T-helper 2 cell (primary cell): ENCODE measurements at places on chromosomes 7 and 10.
A peak's percentile ranks its signal among the peaks of the same experiment; 100 is the strongest.

GRCh38 chr10:128950159-128950915, 516.7 kb upstream of the MGMT start:
- no peak for DNase-seq

GRCh38 chr7:158395349-158395748, 192.3 kb downstream of the PTPRN2 start:
- no peak for DNase-seq

GRCh38 chr7:79091661-79092060, 361.8 kb downstream of the MAGI2 start:
- DNase-seq, result no peak

GRCh38 chr10:44980309-44981171, 1.9 kb upstream of the DEPP1 start:
- no peak for DNase-seq

GRCh38 chr7:100914879-100915447, 19.3 kb upstream of the ACHE start:
- DNase-seq, result no peak

GRCh38 chr7:123400196-123400595, 134.2 kb downstream of the IQUB start:
- no peak for DNase-seq

DNA sequence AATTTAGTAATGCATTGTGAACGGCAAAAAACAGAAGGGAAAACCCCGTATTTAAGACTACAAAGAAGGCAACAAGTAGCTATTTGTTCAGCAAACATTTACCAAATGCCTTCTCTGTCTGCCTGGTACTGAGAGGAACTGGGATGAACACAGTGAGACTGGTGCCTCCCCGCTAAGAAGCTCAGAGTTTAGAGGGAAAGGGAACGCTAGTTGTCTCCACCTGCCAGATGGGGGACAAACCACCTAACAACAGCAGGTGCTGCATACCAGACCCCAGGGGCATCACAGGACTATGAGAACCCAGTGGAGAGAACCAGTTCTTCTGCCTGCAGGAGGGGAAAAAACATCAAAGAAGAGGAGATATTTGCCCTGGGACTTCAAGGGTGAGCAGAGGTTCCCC, 147.1 kb downstream of the SLC25A13 start:
- no peak for DNase-seq

DNA sequence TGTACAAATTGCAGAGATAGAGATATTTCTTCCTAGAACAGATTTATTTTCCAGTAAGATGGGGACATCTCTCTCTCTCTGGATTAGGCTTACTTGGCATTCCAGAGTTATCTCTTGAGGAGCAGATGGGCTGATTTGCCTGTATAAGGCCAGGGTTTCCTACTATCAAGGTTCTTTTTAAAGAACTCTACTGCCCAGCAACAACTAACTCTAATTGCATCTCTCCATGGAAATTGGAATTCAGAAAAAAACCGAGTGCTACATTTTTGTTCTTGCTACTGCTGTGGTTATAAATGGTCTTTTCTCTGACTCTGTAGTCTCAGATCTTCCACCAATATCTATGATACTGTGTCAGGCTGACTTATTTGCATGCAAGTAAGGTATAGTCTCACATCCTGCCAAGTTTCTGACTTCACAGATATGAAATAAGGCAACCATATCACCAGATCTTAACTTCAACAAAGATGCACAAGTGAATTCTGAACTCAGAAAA, 161.1 kb downstream of the CRPPA start:
- DNase-seq, result no peak

DNA sequence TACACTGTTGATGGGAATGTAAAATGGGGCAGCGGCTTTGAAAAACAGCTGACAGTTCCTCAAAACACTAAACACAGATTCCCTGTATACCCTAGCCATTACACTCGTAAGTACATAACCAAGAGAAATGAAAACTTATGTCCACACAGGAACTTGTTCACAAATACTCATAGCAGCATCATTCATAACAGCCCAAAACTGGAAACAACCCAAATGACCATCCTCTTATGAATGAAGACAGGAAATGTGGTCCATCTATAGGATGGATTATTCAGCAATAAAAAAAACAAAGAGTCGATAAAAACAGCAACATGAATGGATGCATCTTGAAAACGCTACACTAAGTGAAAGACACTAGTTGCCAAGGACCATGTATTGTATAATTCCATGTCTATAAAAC, 23.7 kb downstream of the NMT2 start:
- no peak for DNase-seq

GRCh38 chr10:33115738-33116719, 158.0 kb upstream of the ITGB1 start:
- no peak for DNase-seq

GRCh38 chr10:42850931-42851330, 68.3 kb downstream of the BMS1 start:
- no peak for DNase-seq

DNA sequence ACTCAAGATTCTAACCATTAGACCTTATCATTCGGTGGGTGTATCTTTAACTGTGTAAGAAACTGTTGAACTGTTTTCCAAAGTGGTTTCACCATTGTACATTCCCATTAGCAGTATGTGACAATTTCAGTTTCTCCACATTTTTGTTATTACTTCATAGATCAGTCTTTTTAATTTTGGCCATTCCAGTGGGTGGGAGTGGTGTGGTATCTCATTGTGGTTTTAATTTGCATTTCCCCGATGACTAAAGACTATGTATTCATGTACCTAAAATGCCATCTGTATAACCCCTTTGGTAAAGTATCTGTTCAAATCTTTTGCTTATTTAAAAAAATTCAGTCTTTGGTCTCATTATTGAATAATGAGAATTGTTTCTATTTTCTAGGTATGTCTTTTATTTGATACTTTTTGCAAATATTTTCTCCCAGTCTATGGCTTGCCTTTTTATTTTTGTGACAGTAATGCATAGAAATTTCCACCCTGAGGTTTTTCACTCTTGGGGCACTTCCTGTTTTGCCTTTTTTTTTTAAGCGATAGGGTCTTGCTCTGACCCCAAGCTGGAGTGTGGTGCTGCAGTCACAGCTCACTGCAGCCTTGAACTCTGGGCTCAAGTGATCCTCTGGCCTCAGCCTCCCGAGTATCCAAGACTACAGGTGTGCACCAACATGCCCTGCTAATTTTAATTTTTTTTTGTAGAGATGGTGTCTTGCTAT, 141.1 kb upstream of the ITGB1 start:
- no peak for DNase-seq

GRCh38 chr7:130902755-130903357, 168.8 kb upstream of the KLF14 start:
- no peak for DNase-seq

- DNase-seq, result no peak
Observed at GRCh38 chr7:30647589-30648364, 34.5 kb downstream of the CRHR2 start.

GRCh38 chr7:137741443-137741842, 105.3 kb downstream of the DGKI start:
- DNase-seq, result no peak

GRCh38 chr10:6621536-6621935, 41.5 kb upstream of the PRKCQ start:
- no peak for DNase-seq

GRCh38 chr10:97737770-97738265, 890 bp downstream of the ZFYVE27 start:
- DNase-seq, result peak; percentile 24

DNA sequence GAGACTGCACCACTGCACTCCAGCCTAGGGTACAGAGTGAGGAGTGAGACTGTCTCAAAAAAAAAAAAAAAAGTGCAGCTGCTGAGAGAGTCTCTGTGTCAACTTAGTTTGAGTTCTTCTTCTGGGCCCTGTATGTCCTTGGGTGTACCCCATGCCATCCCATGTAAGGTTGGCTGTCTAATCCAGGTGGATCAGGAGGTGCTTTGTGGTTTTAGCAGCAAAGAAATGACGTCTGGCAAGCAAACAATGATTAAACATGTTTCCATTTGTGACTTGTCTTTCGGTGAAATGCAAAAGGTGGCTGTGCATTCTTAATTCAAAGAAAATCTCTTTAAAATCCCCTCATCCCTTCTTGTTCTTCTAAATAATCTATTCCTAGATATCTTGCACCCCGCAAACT, 255.9 kb downstream of the ANKRD30A start:
- DNase-seq, result no peak

DNA sequence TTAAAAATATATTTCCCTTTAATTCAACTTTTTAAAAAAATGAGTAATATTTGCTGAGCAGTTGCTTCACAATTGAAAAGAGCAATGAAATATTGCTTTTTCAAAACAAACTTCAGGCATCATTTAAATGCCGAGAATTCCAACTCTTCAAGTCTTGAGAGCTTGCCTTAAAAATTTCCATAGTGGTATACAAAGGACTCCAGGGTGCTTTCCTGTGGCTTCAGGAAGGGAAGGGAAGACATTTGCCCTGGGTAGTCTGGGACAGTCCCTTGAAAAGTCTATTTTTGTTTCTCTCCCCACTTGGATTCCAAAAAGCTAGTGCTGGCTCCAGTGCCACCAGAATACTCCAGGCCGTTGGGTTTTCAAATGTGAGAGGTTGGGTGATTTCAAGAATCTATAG, 71.7 kb downstream of the HYCC1 start:
- no peak for DNase-seq

DNA sequence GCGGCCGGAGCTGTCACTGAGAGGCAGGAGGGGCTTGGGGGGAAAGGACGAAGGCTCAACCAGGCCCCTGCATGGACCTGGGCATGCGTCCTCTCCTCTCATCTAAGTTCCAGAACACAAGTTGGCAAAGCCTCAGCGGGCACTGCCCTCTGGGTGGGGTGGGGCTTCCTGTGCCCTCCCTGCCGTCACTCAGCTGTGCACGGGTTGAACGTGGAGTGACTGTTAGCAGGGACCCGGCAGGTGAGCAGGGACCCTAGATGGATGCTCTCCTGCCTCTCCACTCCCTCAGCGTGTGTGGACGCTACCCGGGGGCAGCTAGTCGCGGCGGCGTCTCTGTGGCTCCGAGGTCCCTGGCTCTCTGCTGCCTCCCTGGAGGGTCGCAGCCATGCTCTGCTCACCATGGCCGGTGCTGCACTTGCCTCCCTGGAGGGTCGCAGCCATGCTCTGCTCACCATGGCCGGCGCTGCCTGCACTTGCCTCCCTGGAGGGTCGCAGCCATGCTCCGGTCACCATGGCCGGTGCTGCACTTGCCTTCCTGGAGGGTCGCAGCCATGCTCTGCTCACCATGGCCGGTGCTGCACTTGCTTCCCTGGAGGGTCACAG, 36.4 kb upstream of the TTYH3 start:
- no peak for DNase-seq
